ENCODE measurements at places on chromosomes 7 and 10. TPM values are rescaled to one million over a fixed set of nuclear protein-coding genes. Genes with fewer than 3 reads are reported as not detected.
A peak's percentile ranks its signal among the peaks of the same experiment; 100 is the strongest.

GRCh38 chr7:21422751-21423150 lies 5.1 kb upstream of the SP4 start:
- no peak for DNase-seq

DNA sequence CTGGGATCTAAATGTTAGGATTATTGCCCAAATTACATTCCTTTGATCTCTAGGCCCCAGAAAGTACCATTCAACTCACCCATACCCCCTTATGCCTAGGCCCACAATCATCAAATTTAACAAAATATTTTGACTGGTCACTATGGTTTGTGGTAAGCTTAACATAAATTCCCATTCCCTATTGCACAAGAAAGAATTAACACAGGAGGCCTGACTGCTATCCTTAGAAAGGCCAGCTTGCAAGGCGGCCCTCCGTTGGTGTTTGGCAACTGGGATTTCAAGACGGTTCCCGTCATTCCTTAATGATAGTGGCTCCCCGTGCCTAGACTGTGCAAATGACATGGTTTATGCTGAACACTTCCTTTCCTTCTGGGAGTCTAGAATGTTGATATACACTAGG lies 29.6 kb downstream of the ARHGAP21 start:
- DNase-seq = no peak

DNA sequence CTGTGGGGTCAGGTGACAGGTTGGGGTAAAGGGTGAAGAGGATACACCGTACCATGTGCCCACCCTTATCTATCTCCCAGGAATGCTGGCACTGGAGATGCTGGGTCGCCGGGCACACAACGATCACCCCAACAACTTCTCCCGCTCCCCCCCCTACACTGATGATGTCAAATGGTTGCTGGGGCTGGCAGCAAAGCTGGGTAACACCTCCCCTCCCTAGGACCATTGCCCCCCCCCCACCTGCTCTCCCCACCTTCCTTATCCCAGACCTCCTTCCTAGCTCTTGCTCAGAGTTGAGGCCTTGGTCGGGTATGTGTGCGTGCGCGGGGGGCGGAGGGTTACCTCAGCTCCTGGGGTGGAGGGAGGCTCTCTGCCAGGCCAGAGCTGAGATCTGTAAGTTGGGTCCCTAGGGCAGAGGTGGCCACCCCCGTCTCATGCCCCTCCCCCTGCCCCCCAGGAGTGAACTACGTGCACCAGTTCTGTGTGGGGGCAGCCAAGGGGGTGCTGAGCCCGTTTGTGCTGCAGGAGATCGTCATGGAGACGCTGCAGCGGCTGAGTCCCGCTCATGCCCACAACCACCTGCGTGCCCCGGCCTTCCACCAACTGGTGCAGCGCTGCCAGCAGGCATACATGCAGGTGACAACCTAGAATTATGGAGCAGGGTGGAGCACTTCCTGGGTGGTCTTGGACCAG lies 10.7 kb downstream of the NDST2 start:
- DNase-seq = no peak

DNA sequence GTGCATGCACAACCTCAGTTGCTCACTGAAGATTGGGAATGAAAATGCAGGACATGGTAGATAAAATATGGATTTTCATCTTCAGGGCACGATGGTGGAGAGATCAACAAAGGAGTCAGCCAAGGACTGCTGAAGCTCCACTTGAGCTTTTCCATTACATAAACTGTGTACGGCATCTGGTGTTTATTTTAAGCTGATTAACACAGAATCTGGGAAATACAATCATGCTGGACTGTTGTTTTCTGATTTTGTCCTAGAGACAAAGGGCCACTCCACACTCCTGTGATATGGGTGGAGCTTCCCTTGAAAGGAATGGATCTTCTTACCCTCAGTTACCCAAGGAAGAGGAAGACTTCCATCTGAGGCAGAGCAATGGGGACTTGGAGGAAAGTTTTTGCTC lies 120.6 kb downstream of the SAMD9 start:
- no peak for DNase-seq

DNA sequence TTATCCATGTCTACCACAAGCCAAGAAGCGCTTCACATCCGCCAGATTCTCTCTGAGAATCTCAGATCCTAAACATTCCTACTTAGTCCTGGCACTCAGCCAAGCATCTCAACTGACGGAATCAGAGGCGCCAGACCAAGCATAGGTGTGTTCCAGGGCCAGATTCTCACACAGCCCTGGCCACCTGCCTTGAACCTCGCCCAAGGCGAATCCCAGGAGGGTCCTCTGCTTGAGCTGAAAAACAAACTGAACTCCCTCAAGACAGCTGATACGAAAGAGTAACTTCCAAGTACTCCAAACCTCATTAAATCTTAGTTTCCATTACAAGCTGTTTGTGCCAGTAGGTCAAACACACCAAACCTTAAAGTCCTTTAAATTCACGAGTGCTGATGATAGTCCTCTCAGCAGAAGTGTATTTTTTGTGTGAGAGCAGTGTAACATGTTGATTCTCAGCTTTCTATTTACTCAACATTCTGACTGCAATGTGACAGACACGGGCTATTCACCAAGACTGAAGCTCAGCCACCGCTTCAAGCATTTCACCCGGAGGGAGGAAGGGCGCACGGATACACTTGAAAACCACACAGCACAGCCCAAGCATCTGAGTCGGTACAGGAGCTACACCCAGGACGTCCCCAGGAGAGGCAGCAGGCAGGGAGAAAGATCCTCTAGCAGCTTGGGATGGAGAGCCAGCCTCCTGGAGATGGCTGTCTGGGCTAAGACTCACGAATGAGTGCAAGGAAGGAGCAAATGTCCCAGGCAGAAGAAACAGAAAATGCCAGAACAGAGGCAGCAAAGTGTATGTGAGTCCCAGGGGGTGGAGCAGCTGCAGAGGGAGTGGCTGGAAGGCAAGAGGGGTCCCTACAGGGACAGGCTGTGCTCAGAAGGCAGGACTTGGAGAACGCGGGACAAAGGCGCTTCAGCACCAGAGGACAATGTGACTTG lies 6.0 kb downstream of the PARD3 start:
- no peak for DNase-seq

DNA sequence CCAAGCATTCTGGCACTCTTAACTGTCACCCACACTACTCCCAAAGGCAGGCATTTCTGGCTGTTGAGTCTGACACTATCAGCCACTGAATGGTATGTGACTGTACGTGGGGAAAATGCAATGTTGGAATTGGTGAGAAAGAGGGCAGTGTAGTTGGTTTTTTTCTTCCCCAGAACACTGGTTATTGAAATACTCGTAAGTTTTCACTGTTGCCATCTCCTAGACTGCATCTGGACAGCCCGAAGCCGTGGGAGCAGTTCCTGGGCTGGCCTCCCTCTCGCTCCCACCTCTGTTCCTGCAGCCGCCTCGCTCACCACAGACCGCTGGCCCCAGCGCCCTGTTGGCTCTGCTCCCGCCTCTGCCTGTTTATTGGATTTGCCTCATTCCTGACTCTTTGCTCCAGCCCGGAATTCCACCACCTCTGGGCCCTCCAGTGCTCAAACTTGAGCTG lies 5.7 kb downstream of the PLCE1 start:
- no peak for DNase-seq

DNA sequence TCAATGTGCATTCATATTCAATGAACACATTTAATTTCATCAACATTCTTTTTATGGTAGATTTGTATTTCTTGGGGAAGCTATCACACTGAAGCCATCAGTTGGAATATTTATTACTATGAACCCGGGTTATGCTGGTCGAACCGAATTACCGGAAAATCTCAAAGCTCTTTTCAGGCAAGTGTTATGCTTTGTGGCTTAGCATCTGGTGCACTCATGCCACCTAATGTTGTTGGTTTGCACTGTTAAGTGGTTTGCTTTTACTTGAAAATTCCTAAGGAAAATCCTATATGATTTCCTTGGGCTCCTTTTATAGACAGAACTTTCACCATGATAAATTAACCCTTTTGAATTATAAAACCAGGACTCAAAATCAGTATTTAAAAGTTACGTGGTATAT lies 147.9 kb downstream of the DNAH11 start:
- no peak for DNase-seq

GRCh38 chr10:7407368-7408290 lies 3.2 kb downstream of the SFMBT2 start:
- peak; percentile 60 for DNase-seq

GRCh38 chr10:14840178-14840577 lies 2.1 kb downstream of the HSPA14 start:
- DNase-seq = no peak

- no peak for DNase-seq
Observed at GRCh38 chr7:34759477-34760125, 101.6 kb downstream of the NPSR1 start.

- no peak for DNase-seq
Observed at GRCh38 chr10:89829262-89829886, 128.0 kb downstream of the KIF20B start.

- DNase-seq = no peak
Observed at GRCh38 chr10:32095116-32095733, 39.0 kb upstream of the KIF5B start.

DNA sequence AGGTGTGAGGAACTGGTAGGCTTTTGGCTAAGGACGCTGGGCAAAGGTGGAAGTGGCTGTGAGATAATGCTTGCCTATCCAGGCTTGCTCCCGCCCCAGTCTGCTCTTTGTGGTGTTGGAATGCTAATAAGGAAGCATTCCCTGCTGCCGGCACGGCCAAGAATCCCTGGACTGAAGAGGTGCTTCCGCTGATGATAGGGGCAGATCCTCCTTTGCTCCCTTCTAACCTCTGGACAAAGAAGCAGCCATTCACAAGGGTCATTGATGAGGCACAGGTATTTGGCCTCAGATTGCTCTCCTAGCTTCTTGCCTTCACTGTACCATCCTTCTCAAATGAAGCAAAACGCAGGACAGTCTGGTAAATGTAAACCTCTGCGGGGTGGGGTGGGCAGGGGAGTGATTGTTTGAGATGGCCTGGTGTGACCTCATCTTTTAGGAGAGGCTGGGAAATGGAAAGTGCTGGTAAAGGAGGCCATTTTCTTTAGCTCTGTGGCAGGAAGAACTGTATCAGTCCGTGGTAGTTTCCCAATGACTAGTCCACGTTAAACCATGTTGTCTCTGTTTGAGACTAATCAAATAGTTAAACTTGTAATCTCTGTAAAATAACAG lies 1.7 kb downstream of the PGAM1 start:
- peak; percentile 78 for DNase-seq

DNA sequence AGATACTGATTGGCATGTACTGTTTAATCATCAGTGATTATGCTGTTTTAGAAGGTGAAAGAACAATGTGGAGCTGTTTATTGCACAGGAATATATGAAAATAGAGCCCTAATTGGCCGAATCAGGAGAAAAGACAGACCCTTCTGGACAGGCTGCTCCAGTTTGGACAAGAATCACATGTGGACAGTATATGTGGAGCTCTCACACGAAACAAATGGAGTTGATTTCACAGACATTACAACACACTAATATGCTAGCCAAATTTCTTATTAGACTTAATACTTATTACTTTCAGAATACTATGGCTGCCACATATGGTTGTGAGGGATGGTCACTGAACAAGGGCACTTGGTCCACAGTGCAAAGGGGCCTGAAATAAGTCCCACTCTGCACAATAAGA lies 15.5 kb downstream of the TWIST1 start:
- no peak for DNase-seq

GRCh38 chr7:2117646-2118045 lies 115.1 kb downstream of the MAD1L1 start:
- no peak for DNase-seq

- DNase-seq = no peak
Observed at GRCh38 chr7:104397442-104397841, 69.0 kb downstream of the LHFPL3 start.

- DNase-seq = no peak
Observed at GRCh38 chr7:121019018-121019417, 30.5 kb downstream of the CPED1 start.

- no peak for DNase-seq
Observed at GRCh38 chr10:3418926-3419325, 246.3 kb upstream of the PITRM1 start.

GRCh38 chr7:129466796-129467195 lies 32.6 kb downstream of the STRIP2 start:
- DNase-seq = no peak

DNA sequence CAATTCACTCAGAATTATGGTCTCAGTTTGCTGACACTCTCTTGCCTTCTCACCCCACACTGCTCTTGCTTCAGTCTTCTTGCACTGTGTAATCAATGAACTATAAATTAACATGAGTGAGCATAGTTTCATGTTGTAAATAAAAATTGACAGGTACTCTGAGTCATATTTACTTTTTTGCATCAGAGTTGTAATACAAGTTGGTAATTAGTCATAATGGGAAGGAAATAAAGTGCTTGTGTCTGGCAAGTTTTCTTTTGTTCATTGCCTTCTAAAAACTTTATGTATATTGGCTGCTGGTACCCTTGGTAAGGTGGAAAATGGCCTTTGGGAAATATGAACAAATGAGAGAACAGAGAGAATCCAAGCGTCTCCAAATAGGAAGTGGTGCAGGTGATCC lies 169.3 kb upstream of the MAGI2 start:
- no peak for DNase-seq

DNA sequence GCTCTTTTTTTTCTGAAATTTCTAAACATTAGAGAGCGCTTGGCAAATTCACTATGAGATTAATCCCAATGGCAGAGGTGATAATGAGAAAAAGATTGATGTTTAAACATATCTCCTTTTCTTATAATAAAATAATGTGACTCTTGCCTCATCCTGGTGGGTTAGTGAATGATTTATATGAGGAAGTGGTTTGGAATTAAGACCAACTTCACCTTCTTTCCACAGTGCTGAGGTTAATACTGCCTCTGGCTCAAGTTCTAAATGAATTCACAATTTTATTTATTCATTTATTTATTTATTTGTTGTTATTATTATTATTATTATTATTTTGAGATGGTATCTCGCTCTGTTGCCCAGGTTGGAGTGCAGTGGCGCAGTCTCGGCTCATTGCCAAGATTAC lies 40.5 kb upstream of the ADO start:
- DNase-seq = no peak

DNA sequence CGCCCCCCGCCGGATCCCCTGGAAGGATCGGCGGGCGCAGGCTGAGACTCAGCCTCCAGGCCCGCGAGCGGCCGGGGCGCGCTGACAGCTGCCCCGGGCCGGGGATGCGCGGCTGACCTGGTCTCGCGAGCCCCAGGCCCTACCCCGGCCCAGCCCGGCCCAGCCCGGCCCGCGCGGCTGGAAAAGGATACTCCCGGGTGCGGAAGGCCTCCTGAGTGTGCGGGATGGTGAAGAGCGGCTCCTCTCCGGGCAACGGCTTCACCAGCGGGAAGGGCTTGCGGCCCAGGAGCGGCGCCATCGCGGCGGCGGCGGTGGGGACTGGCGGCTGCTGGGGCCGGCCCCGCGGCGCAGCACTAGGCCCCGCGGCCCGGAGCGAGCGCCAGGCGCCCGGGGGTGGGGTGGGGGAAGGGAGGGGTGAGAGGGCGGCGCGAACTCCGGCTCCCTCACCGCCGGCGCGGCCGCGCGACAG lies 423 bp downstream of the BAZ1B start:
- no peak for DNase-seq

- DNase-seq = no peak
Observed at GRCh38 chr7:77326131-77326530, 90.0 kb downstream of the GSAP start.

- no peak for DNase-seq
Observed at GRCh38 chr7:82018226-82018625, 248.4 kb upstream of the HGF start.

EGR2 gene
- total RNA-seq = 68.2 TPM

FXYD4 gene
- not detected for total RNA-seq

CALML3 gene
- not detected for total RNA-seq

TIAL1 gene
- total RNA-seq = 177 TPM

MLXIPL gene
- not detected for total RNA-seq

HABP2 gene
- not detected for total RNA-seq

PRKCQ gene
- 44.3 TPM for total RNA-seq
